IMR-90 (cell line): ENCODE measurements at places on chromosomes 11 and 22. TPM values are rescaled to one million over a fixed set of nuclear protein-coding genes. Genes with fewer than 3 reads are reported as not detected.
A peak's percentile ranks its signal among the peaks of the same experiment; 100 is the strongest.

The HBB gene
- total RNA-seq = not detected in 2 replicates

The TRIM51 gene
- not detected in 2 replicates for total RNA-seq

The MMP13 gene
- total RNA-seq = not detected in 2 replicates

The OR5B21 gene
- not detected in 2 replicates for total RNA-seq

The FAT3 gene
- total RNA-seq = 2.2 and 2.9 TPM in 2 replicates

The OR4D5 gene
- total RNA-seq = not detected in 2 replicates

The ASRGL1 gene
- 0.28 TPM in 1 of 2 replicates, not detected in the other for total RNA-seq

- H3K27me3 ChIP-seq = no peaks in the 10 kb centered on the region
- no peak overlapping the region for H3K4me3 ChIP-seq
- H3K27ac ChIP-seq = no peak overlapping the region
- H3K36me3 ChIP-seq = no peaks in the 10 kb centered on the region
These were observed 29.2 kb downstream of the RNF169 start for GRCh38 chr11:74777877-74778276.

DNA sequence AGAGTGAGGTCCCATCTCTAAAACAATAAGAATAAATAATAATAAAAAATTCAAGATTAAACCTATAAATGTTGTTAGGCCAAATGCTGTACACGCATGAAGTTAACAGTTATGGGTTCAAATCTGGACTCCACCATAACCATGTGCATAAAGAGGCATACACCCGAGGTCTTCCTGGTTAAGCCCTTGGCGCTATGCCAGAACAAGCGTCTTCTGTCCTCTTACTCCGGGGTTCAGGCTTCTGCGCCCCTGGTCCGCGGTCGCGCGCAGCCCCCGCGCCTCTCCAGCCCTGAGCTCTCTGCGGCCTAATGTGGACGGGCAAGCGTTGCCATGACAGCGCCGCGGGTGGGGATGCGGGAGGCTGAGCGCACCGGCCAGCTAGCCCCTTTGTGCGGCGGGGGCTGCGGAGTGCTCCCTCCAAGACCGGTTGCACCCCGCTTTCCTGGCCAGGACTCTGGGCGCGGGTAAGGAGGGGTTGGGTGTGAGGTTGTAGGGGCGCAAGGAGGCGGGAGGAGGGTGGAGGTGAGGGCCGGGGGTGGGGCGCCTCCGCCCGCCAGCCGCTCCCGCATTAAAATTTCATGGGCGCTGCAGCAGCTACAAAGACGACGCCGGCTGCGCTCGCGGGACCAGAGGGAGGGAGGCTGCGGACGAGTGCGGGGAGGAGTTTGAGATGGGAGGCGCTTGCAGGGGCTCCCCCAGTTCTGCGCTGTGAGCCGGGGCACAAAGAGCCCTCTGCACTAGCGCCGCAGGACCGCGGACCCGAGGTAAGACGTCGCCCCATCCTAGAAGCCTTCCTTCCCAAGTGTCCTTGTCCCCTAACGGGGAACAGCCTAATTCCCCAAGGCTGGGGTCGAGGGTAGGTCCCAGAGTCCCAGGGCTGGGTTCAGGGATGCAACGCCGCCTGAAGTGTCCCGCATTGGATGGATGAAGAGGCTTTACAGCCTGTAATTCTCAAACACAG, at the start of gene MIAT:
MIAT (plus strand) TSS at position 698 of the 961 bp plus-strand sequence.
- H3K4me3 ChIP-seq = peak within 1 kb of the TSS; percentile 44
- H3K36me3 ChIP-seq = no peaks in the 10 kb centered on the region
- H3K4me1 ChIP-seq = peaks cover 5% of the 10 kb centered on the region; the same call in 1 of the 2 replicates
- peak; percentile 24 for DNase-seq

DNA sequence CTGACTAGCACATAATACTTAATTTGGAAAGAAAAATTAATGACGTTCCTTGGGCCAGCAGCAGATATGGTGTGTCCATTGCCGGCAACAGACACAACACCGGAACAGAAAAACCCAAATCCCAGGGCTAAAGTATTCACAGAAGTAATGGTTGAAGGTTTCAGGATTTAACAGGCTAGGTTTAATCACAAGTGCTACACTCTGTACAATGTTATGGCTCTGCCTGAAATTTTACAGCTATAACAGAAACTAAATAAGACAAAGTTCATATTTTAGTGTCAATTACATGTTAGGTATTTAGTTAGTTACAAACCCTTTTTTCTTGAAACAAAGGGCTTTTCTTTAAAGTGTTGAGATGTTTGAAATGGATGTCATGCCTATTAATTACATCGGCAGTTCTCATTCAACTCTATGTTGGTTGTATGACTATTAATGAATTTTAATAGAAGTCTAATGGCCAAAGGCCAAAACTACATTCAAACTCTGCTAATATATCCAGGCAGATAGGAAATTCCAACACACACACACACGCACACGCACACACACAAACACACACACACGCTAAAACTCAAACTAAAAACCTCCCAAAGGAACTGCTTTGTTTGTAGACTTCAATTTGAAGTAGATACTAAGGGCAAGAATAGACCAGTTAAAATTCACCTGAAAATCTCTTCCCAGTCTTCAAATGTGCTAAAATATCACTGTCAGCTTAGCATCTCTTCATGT, 27.8 kb upstream of the CLNS1A start:
- H3K27me3 ChIP-seq = no peaks in the 10 kb centered on the region
- peaks cover 7% of the 10 kb centered on the region for H3K4me1 ChIP-seq
- H3K27ac ChIP-seq = no peak overlapping the region
- DNase-seq = no peak

GRCh38 chr11:109648804-109649203, 226.8 kb downstream of the C11orf87 start:
- no peak overlapping the region for H3K4me3 ChIP-seq
- no peaks in the 10 kb centered on the region for H3K4me1 ChIP-seq
- DNase-seq = no peak
- no peak overlapping the region for H3K27ac ChIP-seq

DNA sequence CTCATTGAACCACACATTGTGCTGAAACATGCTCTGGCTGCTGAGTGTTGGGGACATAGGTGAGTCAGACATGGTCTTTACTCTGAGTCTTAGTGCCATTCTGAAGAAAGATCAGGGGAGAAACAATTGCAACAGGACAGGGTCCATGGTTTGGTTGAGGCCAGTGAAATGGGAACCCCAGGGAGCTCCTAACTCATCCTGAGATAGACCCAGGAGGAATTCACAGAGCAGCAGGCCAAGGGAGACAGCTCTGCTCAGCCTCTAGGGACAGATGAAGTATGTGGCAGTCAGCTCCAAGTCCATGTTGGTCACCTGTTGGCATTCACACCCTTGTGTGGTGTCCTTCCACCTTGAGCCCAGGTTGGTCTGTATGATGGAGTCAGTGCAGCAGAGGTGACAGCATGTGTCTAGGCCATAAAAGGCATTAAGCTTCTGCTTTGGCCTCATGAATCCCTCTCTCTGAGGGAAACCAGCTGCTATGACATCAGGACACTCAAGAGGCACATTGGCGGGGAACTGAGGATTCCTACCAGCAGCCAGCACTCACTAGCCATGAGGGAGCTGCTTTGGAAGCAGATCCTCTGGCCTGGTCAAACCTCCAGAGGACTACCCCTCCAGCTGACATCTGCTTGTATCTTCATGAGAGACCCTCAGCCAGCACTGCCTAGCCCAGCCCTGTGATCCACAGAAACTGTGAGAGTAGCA, 50.3 kb upstream of the MYEOV start:
- no peaks in the 10 kb centered on the region for H3K4me1 ChIP-seq
- H3K27me3 ChIP-seq = peaks cover 7% of the 10 kb centered on the region
- H3K27ac ChIP-seq = no peak overlapping the region
- no peak overlapping the region for H3K4me3 ChIP-seq

GRCh38 chr11:130999992-131000770, 83.9 kb upstream of the SNX19 start:
- no peaks in the 10 kb centered on the region for H3K27me3 ChIP-seq
- no peak overlapping the region for H3K4me3 ChIP-seq
- no peak overlapping the region for H3K27ac ChIP-seq
- no peaks in the 10 kb centered on the region for H3K36me3 ChIP-seq

- H3K36me3 ChIP-seq = 0 out of 2 replicates have a peak, but pooled peaks cover 5% of the 10 kb centered on the region
- H3K27me3 ChIP-seq = no peaks in the 10 kb centered on the region
- H3K27ac ChIP-seq = peak within 1 kb of the TSS; percentile 95
- DNase-seq = peak; percentile 71
- H3K4me1 ChIP-seq = peaks cover 49% of the 10 kb centered on the region
- H3K4me3 ChIP-seq = peak within 1 kb of the TSS; percentile 87
These were observed at the start of gene FRMD8 for GRCh38 chr11:65386307-65387140. TSS of gene FRMD8 (plus strand) at chr11:65386637. CDS start at chr11:65387037, 400 bp downstream.

GRCh38 chr11:124754309-124754708, 2.3 kb upstream of the VSIG2 start:
- H3K36me3 ChIP-seq = no peaks in the 10 kb centered on the region
- H3K4me3 ChIP-seq = no peak overlapping the region
- peaks cover 6% of the 10 kb centered on the region; the same call in 1 of the 2 replicates for H3K27me3 ChIP-seq
- peaks cover 4% of the 10 kb centered on the region; the same call in 1 of the 2 replicates for H3K4me1 ChIP-seq

DNA sequence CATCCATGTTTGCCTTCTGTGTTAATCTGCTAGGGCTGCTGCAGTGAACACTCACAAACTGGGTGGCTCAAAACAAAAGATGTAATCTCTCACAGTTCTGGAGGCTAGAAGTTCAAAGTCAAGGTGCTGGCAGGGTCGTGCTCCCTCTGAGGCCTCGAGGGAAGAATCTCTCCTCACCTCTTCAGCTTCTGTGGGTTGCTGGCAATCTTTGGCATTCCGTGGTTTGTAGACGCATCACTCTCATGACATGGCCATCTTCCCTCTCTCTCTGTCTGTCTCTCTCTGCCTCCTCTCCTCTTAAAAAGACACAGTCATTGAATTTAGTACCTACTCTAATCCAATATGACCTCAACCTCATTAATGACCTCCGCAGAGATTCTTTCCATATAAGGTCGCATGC, 78.8 kb downstream of the TSPAN18 start:
- peak; percentile 25 for DNase-seq
- no peak overlapping the region for H3K4me3 ChIP-seq
- H3K27ac ChIP-seq = no peak overlapping the region
- peaks cover 41% of the 10 kb centered on the region for H3K27me3 ChIP-seq
- H3K36me3 ChIP-seq = no peaks in the 10 kb centered on the region
- peaks cover 12% of the 10 kb centered on the region; the same call in 1 of the 2 replicates for H3K4me1 ChIP-seq

GRCh38 chr22:50218996-50219727, 18.4 kb downstream of the SELENOO start:
- no peaks in the 10 kb centered on the region for H3K4me1 ChIP-seq
- H3K27ac ChIP-seq = no peak overlapping the region
- no peaks in the 10 kb centered on the region for H3K27me3 ChIP-seq
- DNase-seq = peak; percentile 74
- H3K36me3 ChIP-seq = peaks cover 80% of the 10 kb centered on the region
- no peak overlapping the region for H3K4me3 ChIP-seq

GRCh38 chr11:76910620-76911414, 50.1 kb downstream of the ACER3 start:
- H3K4me1 ChIP-seq = no peaks in the 10 kb centered on the region
- H3K4me3 ChIP-seq = no peak overlapping the region
- H3K27me3 ChIP-seq = no peaks in the 10 kb centered on the region
- H3K36me3 ChIP-seq = no peaks in the 10 kb centered on the region
- DNase-seq = no peak

GRCh38 chr22:40029189-40029890, 34.6 kb downstream of the FAM83F start:
- DNase-seq = no peak
- H3K4me1 ChIP-seq = no peaks in the 10 kb centered on the region
- no peaks in the 10 kb centered on the region for H3K36me3 ChIP-seq

GRCh38 chr11:118892514-118892913, 8.8 kb downstream of the CXCR5 start:
- no peak overlapping the region for H3K27ac ChIP-seq
- H3K4me1 ChIP-seq = peaks cover 13% of the 10 kb centered on the region
- no peaks in the 10 kb centered on the region for H3K27me3 ChIP-seq
- no peak overlapping the region for H3K4me3 ChIP-seq
- DNase-seq = no peak

GRCh38 chr22:37229805-37230672, 14.0 kb downstream of the RAC2 start:
- DNase-seq = peak; percentile 51
- no peak overlapping the region for H3K4me3 ChIP-seq
- no peaks in the 10 kb centered on the region for H3K36me3 ChIP-seq
- H3K27me3 ChIP-seq = no peaks in the 10 kb centered on the region; the same call in 1 of the 2 replicates
- H3K4me1 ChIP-seq = peaks cover 22% of the 10 kb centered on the region

GRCh38 chr11:3106736-3107524, 49.7 kb upstream of the CARS1 start:
- H3K36me3 ChIP-seq = peaks cover 47% of the 10 kb centered on the region
- H3K27ac ChIP-seq = no peak overlapping the region
- H3K4me1 ChIP-seq = peaks cover 2% of the 10 kb centered on the region; the same call in 1 of the 2 replicates
- H3K27me3 ChIP-seq = no peaks in the 10 kb centered on the region
- no peak for DNase-seq

DNA sequence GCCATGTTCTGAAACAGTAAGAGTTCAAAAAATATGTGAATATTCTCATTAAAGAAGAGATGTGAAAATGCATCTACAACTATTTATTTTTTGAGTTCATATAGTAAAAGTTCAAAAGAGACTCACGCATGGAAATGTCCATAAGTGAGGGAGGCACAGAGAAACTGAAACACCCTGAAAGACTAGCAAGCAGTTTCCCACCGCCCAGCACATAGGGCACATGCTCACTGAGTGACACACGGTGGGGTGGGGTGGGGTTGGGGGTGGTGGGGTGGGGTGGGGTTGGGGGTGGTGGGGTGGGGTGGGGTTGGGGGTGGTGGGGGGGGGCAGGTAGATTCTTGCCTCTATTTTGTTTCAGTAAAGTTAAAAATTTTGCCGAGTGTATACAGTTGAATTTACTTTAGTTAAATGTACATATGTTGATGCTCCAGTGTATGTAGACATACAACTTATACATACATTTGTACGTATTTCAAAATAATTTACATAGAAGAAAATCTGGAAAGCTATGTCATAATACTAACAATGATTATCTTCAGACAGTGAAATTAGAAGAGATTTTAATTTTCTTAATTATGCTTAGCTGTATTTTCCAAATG, 6.3 kb downstream of the CCDC34 start:
- DNase-seq = no peak
- peaks cover 3% of the 10 kb centered on the region; the same call in 1 of the 2 replicates for H3K4me1 ChIP-seq
- H3K4me3 ChIP-seq = no peak overlapping the region
- no peaks in the 10 kb centered on the region for H3K27me3 ChIP-seq

GRCh38 chr11:123301696-123302400, 106.8 kb upstream of the CLMP start:
- H3K36me3 ChIP-seq = no peaks in the 10 kb centered on the region
- DNase-seq = peak; percentile 11
- no peak overlapping the region for H3K27ac ChIP-seq
- H3K4me1 ChIP-seq = peaks cover 6% of the 10 kb centered on the region; the same call in 1 of the 2 replicates
- peaks cover 21% of the 10 kb centered on the region; the same call in 1 of the 2 replicates for H3K27me3 ChIP-seq

GRCh38 chr11:134951305-134951700, 539.3 kb upstream of the B3GAT1 start:
- peak; percentile 78 for DNase-seq
- no peak overlapping the region; the same call in 1 of the 2 replicates for H3K27ac ChIP-seq
- H3K4me1 ChIP-seq = peaks cover 12% of the 10 kb centered on the region
- no peaks in the 10 kb centered on the region for H3K27me3 ChIP-seq

DNA sequence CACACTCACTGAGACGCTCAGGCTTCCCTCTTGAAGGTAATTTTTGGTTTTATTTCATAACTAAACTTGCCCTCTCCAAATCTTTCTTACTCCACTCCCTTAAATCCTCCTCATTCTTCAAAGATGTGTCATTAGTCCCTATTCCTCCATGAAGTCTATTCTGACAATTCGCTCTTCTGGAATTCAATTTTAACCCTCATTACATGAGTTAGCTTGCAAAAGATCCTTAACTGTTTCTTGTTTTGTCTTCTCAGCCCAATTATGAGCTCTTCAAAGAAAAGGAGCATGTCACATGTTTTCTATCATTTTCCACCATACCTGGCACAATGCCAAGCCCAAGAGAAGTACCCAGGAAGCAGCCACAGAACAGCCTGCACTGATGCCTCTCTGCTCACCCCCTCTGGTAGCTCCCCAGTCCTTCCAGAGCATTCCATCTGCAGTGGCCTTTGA, 13.0 kb downstream of the GALNT18 start:
- no peak overlapping the region for H3K4me3 ChIP-seq
- peaks cover 2% of the 10 kb centered on the region; the same call in 1 of the 2 replicates for H3K4me1 ChIP-seq
- H3K36me3 ChIP-seq = no peaks in the 10 kb centered on the region
- DNase-seq = peak; percentile 71

GRCh38 chr11:128734103-128734831, 40.4 kb downstream of the FLI1 start:
- peaks cover 6% of the 10 kb centered on the region for H3K4me1 ChIP-seq
- no peak overlapping the region for H3K4me3 ChIP-seq
- no peaks in the 10 kb centered on the region for H3K27me3 ChIP-seq
